ENCODE measurements at places on chromosomes 7 and 10. TPM values are rescaled to one million over a fixed set of nuclear protein-coding genes. Genes with fewer than 3 reads are reported as not detected.
A peak's percentile ranks its signal among the peaks of the same experiment; 100 is the strongest.

Gene SMKR1
- total RNA-seq: 13.1 TPM

Gene RARRES2
- total RNA-seq: not detected

DNA sequence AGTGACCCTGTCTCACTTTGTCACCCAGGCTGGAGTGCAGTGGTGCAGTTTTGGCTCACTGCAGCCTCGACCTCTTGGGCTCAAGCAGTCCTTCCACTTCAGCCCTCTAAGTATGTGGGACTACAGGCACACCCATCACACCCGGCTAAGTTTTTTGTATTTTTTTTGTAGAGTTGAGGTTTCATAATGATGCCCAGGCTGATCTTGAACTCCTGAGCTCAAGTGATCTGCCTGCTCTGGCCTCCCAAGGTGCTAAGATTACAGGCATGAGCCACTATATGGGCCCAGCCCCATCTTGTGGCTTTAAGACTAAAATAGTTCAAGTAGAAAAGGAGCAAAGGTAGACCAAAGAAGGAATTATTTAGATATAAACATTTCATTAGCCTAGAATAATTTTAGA is 65.5 kb downstream of the MLLT10 start:
- DNase-seq: no peak

Gene C7orf33
- total RNA-seq: not detected

Gene HECW1
- 3.0 TPM for total RNA-seq

GRCh38 chr7:151433721-151434400 is 6.1 kb downstream of the CRYGN start:
- no peak for DNase-seq

DNA sequence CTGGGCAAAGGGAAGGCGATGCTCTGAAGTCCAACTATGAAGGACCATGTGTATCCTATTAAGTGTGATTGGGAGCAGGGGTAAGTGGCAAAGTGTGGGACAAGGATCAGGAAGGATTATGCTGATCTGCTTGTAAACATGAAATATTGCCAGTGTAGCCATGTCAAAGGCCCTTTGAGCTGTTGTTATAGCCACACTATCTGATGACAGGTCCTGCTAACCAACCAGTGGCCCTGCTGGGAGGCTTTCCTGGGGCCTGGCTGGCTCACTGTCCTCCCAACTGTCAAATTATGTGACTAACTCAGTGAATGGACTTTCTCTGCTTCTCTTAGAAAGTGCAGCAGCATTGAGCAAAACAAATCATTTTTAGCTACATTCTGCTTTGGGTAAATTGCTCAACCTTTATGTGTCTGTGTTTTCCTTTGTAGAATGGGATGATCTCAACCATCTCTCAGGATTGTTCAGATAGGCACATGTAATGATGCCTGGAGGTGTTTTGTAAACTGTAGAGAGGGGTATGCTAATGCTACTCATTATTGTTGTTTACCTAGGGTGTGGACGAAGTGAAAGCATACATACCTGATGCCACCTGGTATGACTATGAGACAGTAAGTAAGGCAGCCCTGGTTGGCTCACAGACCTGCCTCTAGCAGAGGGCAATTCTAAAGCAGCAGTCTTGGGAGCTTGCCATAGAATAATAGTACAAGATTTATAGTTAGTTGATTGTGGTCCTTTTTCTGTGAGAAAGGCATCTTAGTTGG is 47.4 kb downstream of the MGAM2 start:
- DNase-seq: no peak

Gene UTF1
- not detected for total RNA-seq

GRCh38 chr7:107037717-107038603 is 6.5 kb upstream of the PRKAR2B start:
- no peak for DNase-seq

- no peak for DNase-seq
These were observed 18.1 kb upstream of the LIPK start for GRCh38 chr10:88687853-88688467.

Gene GPR158
- not detected for total RNA-seq

Gene KLF14
- not detected for total RNA-seq

Gene NRF1
- 13.6 TPM for total RNA-seq

Gene BBIP1
- 19.6 TPM for total RNA-seq

DNA sequence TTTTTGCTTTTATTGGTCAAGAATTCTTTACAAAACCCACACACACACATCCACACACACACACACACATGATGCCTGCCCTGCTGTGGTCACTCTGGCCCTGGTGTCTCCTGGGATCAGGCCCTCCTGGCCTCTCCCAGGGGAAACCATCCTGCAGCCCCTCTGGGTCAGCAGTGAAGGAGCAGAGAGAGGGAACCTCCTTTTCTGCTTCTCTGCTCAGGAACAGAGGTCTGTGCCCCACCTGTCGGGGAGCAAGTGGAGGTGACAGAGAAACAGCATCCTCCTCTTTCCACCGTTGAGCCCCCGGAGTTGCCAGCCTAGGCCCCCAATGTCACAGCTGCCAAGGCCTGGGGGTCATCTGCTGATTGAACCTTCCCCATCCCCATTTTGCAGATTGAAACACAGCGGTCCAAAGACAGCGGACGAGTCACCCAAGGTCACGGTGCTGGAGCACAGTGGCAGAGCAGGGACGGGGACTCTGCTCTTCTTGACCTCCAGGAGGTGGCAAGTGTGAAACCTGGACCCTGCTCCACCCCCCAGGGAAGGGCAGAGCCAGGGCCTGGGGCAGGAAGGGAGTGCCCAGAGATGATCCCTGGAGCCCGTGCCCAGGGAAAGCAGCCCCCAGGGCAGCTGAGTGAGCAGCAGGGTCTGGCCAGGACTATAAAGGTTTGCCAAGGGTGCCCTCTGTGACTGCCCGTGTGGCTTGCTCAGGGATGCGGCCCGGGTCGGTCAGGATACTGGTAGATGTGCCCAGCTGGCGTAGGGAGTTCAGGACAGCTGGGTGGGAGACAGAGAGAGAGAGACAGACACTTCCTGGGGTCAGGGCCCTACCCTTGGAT is 15.0 kb upstream of the TBL2 start:
- no peak for DNase-seq

- DNase-seq: no peak
These were observed 9.7 kb upstream of the ABCA13 start for GRCh38 chr7:48161407-48162125.

DNA sequence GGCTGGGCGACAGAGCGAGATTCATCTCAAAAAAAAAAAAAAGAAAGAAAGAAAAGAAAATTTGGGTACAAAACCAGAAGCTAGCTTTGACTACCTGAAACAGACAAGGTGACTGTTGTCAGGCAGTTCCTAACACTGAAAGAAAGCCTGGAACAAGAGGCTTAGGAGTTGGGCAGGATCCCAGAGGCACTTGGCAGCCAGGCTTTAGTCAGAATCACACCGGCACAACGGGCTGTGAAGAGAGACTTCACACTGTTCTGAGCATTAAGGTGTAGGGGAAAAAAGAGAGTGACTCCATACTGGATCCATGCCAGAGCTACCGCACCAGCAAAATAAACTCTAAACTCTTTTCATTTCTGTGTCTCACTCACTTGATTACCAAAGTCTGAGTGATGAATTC is 130.8 kb downstream of the ZNF467 start:
- no peak for DNase-seq

GRCh38 chr7:106175507-106175906 is 63.4 kb upstream of the SYPL1 start:
- no peak for DNase-seq

GRCh38 chr10:106959521-106959920 is 205.0 kb downstream of the SORCS1 start:
- DNase-seq: no peak

DNA sequence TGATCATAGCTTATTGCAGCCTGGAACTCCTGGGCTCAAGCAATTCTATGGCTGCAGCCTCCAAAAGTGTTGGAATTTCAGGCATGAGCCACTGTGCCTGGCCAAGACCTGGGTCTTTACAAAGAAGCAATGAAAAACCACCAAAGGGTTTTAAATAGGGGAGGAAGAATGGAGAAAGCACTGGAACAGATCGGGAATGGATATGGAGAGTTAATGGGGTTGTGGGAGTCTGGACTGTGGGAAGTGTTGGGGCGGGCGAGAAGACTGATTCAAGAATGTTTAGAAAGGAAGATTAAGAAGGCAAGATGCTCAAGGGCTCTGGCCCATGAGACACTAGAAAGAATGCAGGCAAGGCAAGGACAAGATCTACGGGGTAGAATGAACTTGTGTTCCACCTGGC is 98.5 kb downstream of the CARD11 start:
- DNase-seq: no peak

DNA sequence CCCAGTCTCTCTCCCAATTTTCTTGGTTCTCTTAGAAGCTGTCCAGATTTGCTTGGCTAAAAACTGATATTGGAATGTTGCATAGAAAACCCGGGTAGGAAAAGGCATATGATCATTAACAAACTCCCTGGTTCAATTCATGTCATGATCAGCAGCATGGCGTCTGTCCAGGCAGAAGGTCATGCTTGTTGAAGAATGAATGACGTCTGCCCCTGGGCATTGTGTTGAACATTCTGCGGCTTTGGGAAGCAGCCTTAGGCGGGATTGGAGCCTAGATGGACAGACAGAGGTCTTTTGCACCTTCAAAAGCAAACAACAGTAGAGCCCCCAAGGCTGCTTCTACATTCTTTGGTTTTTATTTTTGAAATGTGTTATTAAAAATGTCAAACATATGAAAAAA is 7.7 kb upstream of the MINDY3 start:
- no peak for DNase-seq

Gene RBP3
- total RNA-seq: not detected

GRCh38 chr7:111860248-111860647 is 298.0 kb upstream of the IMMP2L start:
- DNase-seq: no peak

Gene PRR15
- total RNA-seq: 26.6 TPM

DNA sequence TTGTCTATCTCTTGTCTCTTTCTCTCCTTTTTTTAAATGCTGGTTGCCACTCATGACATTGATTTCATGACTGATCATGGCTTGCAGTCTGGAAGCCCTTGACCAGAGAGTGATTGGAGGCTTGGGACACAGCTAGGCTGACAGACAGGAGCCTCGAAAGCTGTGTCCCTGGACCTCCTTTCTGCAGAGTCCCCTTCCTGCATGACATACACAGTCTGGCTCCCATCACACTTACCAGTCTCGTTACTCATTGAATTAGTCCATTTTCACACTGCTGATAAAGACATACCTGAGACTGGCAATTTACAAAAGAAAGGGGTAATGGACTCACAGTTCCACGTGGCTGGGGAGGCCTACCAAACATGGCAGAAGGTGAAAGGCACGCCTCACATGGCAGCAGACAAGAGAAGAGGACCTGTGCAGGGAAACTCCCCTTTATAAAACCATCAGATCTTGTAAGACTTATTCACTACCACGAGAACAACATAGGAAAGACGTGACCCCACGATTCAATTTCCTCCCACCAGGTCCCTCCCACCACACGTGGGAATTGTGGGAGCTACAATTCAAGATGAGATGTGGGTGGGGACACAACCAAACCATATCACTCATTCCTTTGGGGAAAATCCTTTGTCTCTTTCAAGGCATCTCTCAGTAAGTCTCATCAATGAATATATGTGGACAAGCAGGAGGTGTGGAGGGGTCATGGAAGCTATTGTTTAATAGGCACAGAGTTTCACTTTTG is 102.3 kb downstream of the TBXAS1 start:
- no peak for DNase-seq

Gene PTPN20
- total RNA-seq: 3.9 TPM

GRCh38 chr7:158782761-158783401 is 46.4 kb downstream of the ESYT2 start:
- DNase-seq: peak; percentile 45

Gene CRHR2
- total RNA-seq: not detected

DNA sequence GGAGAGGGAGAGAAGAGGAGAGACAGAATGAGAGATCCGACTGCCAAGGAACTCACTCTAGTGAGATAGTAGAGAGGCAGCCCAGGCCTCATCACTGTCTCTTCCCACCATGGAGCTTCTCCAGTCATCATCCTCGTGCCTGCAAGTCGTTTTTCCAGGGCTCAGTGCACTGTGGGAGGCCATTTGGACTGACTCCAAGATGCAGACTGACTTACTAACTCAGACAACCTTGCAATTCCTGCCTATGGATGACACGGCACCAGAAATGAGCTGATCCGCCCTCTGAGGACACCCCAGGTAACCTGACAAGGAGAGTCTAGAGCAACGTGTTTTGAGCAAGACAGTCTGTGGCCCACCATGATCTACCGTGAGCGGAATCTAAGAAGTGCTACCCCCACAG is 154.9 kb downstream of the GLI3 start:
- DNase-seq: no peak

DNA sequence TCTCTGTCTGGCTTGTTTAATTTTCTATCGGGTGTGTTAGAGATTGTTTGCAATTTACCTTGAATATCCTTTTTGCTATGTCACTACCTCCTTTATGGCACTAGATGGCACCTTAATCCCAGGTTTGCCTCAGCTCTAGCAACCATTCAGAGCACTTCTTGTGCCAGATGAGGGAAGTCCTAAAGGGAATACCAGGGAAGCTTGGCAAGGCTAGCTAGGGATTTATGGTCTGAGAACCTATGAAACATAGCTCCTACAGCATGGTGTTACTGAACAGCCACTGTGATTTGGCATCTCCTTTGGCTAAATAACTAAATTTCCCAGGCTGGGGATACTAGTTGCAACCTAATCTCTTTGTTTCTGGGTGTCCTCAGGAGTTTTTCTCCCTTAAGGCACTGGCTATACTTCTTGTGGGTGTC is 69.0 kb upstream of the VOPP1 start:
- DNase-seq: peak; percentile 87

DNA sequence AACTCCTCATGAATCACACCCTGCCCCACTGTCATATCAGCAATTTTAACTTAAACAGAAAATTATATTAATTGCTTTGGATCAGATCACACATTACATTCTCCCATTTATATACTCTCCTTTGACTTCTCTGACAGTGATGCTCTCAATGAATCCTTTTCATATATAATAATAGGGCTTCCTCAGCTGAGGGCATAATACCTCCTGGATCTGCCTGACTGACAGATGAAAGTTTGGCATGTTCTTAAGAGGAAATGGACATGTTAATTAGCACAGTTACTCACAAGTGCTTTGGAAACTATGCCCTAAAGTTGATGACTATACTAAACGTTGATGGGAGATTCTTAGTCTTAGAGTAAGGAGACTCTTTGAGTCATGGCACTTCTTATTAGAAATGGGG is 478.2 kb upstream of the LRRN3 start:
- no peak for DNase-seq

Gene LRWD1
- 69.5 TPM for total RNA-seq

DNA sequence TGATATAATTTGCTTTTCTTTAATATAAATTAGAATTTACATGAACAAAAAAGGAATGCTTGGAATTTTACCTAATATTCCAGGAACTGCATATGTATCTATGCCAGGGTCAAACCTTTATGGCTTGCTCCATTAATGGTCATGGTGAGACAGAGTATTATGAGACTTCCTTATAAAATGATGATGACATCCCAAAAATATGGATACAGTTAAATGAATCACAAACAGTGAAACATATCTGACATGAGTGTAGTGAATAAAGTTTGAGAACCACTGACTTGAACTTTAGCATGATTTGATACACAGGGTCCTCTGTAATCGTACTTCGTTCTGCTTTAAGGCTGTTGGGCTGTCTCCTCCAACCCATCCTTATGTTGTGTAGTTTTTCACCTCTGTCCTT is 51.8 kb downstream of the MARCHF5 start:
- peak; percentile 73 for DNase-seq

- DNase-seq: no peak
These were observed 288.0 kb upstream of the AKR1E2 start for GRCh38 chr10:4538016-4538415.

Measured in PC-3 (cell line).